ENCODE measurements at places on chromosomes 12 and 14. TPM values are rescaled to one million over a fixed set of nuclear protein-coding genes. Genes with fewer than 3 reads are reported as not detected.

RBP5 gene
- total RNA-seq = not detected

GRCh38 chr12:118582863-118583262 is 206.5 kb downstream of the SUDS3 start:
- no peaks in the 10 kb centered on the region for H3K36me3 ChIP-seq
- no peak for DNase-seq
- H3K4me3 ChIP-seq = no peak overlapping the region
- no peaks in the 10 kb centered on the region for H3K4me1 ChIP-seq
- 0 out of 2 replicates have a peak, but pooled peaks cover 2% of the 10 kb centered on the region for H3K27me3 ChIP-seq
- H3K27ac ChIP-seq = no peak overlapping the region

DNA sequence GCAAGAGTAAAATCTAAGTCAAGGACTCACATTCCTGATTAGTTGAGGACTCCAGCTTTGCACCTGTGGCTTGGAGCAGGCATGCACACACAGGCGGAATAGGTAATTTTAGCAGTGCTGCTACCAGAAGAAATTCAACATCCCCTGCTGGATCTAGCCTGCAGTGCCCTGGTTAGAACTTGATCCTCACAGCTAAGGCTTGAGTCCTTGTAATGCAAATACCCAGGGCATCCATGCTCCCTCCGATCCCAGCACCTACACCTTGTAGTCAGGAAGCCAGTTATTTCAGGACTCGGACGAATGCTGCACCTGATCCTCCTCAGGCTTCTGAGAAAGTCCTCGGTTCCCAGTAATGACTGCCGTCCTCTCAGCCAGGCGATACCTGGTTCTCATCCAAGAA is 309.0 kb upstream of the AMIGO2 start:
- no peaks in the 10 kb centered on the region for H3K36me3 ChIP-seq
- no peak overlapping the region for H3K27ac ChIP-seq
- DNase-seq = no peak
- H3K4me3 ChIP-seq = no peak overlapping the region

DNA sequence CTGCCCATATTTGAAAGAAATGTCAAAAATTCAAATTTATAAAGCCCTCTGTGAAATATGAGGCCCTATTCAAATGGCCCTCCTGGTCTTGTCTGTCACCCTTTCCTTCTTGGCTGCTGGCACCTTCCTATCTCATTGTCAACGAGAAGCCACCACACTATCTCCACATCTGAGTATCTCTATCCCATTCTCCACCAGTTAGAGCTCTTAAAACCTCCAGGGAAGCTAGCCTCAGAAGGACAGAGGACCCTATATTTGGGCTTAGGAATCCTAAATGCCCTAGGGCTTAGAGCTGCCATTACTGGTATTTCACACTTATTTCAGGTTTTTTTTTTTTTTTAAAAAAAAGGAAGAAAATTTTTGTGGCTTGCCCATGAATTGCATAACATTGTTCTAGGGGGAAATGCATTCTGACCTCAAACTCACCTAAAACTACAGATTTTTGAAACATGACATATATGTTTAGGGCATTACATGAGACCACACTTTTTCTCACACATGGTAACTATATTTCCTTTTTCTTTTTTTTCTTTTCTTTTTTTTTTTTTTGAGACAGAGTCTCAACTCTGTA is 25.0 kb downstream of the SLC25A21 start:
- H3K4me3 ChIP-seq = no peak overlapping the region
- H3K4me1 ChIP-seq = peaks cover 10% of the 10 kb centered on the region
- H3K36me3 ChIP-seq = no peaks in the 10 kb centered on the region
- no peak for DNase-seq
- H3K27me3 ChIP-seq = no peaks in the 10 kb centered on the region

TOMM20L gene
- total RNA-seq = not detected

GRCh38 chr14:76977793-76978720 is 50.5 kb downstream of the IRF2BPL start:
- H3K27ac ChIP-seq = no peak overlapping the region
- no peaks in the 10 kb centered on the region for H3K36me3 ChIP-seq
- no peaks in the 10 kb centered on the region for H3K27me3 ChIP-seq
- no peak overlapping the region for H3K4me3 ChIP-seq

- no peaks in the 10 kb centered on the region for H3K36me3 ChIP-seq
- DNase-seq = no peak
- H3K4me3 ChIP-seq = no peak overlapping the region
- H3K27me3 ChIP-seq = no peaks in the 10 kb centered on the region
- H3K27ac ChIP-seq = no peak overlapping the region
These were observed 8.8 kb downstream of the CPNE6 start for GRCh38 chr14:24080142-24080530.

Measured in Panc1 (cell line).